ENCODE measurements at places on chromosomes 13 and 19.

DNA sequence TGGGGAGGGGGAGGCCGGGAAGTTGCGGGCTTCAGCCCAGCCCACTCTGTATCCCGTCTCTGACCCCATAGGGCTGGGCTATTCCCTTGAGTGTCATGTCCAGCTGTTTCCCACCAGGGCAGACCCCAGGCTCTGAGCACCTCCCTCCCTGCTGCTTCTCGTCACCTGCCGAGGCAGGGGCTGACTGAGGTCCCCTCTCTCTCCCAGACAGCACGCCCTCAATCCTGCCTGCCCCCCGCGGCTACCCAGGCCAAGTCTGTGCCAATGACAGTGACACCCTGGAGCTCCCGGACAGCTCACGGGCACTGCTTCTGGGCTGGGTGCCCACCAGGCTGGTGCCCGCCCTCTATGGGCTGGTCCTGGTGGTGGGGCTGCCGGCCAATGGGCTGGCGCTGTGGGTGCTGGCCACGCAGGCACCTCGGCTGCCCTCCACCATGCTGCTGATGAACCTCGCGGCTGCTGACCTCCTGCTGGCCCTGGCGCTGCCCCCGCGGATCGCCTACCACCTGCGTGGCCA lies 625 bp downstream of the F2RL3 start:
- DNase-seq, result no peak

DNA sequence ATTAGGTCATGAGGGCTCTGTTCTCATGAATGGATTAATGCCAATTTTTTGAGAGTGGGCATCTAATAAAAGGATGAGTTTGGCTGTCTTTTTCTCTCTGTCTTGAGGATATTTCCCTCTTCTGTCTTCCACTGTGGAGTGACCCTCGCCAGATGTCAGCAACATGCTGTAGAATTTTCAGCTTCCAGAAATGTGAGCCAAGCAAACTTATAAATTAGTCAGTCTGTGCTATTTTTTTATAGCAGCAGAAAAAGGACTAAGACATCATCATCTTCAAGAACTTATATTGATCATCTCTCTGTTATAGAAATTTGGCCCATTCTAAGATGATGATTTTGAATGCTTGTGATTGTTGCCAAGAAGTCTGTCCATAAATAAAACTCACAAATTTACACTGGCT lies 431.4 kb downstream of the FGF9 start:
- DNase-seq, result no peak

DNA sequence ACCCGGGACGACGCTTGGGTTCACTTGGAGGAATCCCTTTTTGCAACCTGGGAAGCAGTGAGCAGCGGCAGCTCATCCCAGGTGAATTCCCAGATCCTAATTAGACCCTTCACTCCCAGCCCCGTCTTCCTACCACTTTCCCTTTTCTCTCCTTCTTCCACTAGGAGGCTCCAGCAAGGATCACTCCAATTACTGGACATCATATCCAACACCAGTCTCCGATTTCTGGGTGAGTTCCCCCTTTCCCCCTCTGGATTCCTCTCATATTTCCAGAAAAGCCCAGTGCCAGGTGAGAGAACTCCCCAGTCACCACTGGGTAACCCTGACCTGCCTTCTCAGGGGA lies 17.1 kb upstream of the ZSCAN4 start:
- DNase-seq, result no peak

DNA sequence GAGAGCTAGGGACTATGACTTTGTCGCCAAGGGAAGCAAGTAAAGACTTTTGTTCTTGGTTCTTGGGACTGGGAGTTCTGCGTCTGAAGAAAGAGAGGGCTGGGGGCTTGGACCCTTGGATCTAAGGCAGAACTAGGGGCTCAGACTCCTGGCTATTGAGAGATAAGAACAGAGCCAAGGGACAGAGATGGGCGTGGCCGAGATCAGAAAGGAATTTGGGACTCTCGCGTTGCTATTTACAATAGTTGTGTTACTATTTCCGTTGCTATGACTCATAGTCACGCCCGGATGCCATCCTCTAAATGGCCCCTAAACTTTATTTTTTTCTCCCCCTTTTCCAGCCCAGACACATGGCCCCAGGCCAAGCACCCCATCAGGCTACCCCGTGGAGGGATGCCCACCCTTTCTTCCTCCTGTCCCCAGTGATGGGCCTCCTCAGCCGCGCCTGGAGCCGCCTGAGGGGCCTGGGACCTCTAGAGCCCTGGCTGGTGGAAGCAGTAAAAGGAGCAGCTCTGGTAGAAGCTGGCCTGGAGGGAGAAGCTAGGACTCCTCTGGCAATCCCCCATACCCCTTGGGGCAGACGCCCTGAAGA lies 759 bp downstream of the PPP1R15A start:
- peak; percentile 68 for DNase-seq
